ENCODE measurements at places on chromosomes 3 and 15. TPM values are rescaled to one million over a fixed set of nuclear protein-coding genes. Genes with fewer than 3 reads are reported as not detected.
A peak's percentile ranks its signal among the peaks of the same experiment; 100 is the strongest.

GRCh38 chr15:95106801-95107200 lies 875.4 kb downstream of the MCTP2 start:
- DNase-seq: no peak

DNA sequence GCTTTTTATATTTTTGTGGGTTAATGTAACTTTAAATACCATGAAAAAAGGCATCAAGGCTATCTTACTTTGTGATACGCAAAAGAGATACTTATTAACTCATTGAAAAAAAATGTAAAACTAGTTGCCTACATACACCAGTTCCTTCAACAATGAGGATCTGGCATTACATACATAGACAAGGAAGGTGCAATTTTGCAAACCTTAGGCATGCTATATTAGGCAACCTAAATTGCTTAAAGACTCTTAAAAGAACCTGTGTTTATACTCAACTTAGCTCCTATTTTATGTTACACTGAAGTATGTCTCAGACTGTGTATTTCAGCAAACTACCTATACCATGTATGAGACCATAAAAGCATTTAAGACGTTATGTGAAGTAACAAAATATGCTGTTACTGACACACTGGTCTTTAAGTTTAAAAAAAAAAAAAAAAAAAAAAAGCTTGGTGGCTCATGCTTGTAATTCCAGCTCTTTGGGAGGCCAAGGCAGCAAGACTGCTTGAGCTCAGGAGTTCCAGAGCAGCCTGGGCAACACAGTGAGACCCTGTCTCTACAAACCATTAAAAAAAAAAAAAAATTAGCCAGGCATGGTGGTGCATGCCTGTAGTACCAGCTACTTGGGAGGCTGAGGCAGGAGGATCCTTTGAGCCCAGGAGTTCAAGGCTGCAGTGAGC lies 9.1 kb downstream of the TASOR start:
- no peak for DNase-seq

DNA sequence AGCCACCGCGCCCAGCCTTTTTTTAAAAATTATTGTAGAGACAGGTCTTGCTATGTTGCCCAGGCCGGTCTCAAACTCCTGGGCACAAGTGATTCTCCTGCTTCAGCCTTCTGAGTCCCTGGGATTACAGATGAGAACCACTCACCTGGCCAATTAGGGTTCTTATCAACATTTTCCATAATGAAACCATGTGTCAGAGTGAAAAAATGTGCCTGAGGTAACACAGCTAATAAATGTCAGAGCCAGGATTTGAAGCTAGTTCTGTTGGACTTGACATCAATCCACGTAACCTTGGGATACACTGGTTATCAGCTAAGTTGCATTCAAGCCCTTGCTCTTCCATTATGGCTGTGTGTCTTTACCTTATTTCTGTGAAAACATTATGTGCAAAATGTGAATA lies 29.1 kb downstream of the CHST14 start:
- no peak for DNase-seq

GRCh38 chr3:184117636-184118035 lies 17.5 kb upstream of the EIF2B5 start:
- no peak for DNase-seq

DNA sequence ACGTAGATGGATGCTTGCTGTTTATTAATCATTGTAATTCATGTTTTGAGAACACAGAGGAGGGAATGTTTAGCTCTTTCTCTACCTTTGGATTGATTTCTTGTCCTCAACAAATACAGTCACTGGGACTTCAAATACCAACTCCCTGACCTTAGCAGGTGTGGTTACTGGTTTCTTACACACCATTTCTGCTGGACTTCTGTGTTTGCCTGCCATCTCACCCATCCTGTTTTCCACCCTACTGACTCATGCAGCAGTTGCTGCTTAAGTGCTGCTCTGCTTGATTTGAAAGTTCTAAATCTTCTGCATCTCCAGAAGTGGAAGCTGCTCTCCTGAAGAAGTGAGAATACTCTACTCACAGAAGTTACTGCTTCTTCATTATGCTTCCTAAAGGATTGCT lies 170.3 kb downstream of the ZPLD1 start:
- peak; percentile 10 for DNase-seq

DNA sequence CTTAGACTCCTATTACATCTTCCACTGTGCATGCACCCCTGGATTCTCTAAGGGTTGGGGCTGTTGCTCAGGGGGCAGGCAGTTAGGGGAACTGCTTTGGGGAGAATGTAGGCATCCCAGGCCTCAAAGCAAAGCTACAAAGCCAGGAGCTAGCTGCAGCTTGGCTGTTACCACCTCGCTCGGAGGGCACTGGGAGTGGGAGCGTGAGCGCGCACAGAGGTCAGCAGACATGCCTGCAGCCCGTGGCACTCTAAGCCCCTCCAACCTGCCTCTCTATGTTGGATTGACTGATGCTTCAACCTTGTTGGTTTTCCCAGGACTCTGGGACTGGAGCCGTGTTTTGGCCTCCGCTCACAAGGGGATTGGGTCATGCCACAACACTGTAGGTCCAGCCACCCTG lies 69.8 kb downstream of the CPN2 start:
- DNase-seq: no peak

DNA sequence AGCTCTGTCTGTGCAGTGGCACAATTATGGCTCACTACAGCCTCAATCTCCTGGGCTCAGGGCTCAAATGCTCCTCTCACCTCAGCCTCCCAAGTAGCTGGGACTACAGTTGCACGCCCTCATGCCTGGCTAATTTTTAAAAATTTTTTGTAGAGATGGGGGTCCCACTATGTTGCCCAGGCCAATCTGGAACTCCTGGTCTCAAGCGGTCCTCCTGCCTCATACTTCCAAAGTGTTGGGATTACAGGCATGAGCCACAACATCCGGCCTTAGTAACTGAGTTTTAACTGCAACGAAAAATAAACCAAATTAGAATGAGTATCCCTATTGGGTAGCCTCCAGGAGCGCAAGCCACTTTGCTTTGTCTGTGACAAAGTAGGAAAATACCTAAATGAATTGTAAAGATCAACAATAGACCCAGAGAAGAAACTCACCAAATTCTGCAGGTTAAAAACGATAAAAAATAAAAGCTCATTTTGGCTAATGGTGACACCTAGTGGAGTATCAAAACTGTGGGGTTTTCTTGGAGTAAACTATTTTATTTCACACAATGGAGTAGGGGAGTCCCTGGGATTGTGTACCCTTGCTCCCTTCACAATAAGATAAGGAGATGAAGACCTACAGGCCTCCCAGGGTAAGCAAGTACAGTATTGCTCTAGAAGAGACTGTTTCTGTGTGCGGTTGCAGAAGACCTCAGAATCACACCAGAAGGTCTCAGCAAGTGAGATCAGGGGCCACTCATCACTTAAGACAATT lies 21.0 kb upstream of the CA12 start:
- DNase-seq: no peak

DNA sequence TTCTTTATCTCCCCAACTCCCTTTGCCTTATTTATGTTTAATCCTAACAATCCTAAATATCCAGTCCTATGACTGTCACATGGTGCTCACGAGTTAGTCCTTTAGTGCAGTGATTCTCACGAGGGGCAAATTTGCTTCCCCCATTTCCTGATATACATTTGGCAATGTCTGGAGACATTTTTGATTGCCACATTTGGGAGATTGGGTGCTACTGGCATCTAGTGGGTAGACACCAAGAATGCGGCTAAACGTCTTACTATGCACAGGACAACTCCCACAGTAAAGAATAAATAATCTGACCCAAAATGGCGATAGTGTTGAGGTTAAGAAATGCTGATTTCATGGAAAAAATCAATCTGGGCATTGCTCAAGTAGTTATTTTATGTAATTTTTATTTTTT lies 466.5 kb downstream of the ROBO2 start:
- DNase-seq: no peak

DNA sequence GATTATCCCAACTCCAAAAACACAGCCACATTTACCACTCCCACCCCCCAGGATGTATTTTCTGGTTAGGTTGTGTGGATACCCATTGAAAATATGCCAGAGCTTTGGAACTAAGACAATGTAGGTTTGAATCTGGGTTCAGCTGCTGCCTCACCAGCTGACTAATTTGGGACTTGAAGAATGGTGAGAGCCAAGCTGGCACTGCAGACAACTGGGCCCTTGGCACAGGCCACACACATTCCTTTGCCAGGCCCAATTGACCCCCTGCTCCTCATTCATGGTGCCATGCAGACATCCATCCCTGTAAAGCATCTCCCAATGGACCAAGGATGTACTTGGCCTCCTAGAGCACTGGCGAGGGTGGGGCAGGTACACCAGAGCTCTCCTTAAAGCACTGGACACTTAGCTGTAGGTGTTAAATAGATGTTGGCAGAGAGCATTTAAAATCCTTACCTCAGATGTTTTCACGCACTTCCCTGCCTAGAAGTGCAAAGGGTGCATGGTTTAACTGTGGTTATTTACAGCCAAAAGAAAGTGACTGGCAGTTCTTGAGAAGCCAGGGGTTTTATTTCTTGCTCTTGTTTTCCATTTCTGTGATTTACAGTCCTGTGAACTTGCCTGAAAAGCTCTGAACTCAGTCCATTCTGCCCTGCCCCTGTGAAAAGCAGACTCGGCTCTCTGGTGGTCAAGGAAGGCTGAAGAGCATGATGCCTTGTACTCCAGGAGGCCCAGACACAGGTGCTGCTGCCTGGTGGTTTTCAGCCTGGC lies 138.5 kb downstream of the CLSTN2 start:
- DNase-seq: no peak

DNA sequence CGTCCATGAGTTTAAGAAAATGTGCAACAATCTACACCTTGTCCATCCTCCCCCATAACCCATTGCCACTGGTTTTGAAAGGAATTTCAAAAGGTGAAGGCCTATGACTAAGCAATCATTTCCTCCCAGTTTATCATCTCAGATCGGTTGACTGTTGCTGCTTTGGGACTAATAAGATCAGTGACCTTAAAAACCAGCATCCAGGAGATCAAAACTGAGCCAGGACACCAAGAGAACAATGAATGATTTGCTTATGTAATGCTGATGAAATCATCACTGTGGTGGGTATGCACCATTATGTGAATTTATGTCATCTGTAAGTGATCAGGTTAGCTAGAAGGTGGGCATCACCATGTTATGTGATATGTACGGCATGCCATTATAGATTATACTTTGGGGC lies 195.5 kb downstream of the SSR3 start:
- no peak for DNase-seq

TRANK1 gene
- 4.2 TPM for total RNA-seq

BOC gene
- 3.4 TPM for total RNA-seq

LRIG1 gene
- 13.6 TPM for total RNA-seq

FGD5 gene
- total RNA-seq: 1.4 TPM

IGF2BP2 gene
- total RNA-seq: 68.6 TPM
